Activated naive CD8-positive, alpha-beta T cell treated with anti-CD3 and anti-CD28 coated beads, Interleukin-2, amount 10 ng/mL, durations not matched to agents 7 days and 5 days (primary cell): ENCODE measurements at places on chromosomes 7 and 10. TPM values are rescaled to one million over a fixed set of nuclear protein-coding genes. Genes with fewer than 3 reads are reported as not detected.

Gene FGFBP3
- total RNA-seq, result 2.9 TPM

DNA sequence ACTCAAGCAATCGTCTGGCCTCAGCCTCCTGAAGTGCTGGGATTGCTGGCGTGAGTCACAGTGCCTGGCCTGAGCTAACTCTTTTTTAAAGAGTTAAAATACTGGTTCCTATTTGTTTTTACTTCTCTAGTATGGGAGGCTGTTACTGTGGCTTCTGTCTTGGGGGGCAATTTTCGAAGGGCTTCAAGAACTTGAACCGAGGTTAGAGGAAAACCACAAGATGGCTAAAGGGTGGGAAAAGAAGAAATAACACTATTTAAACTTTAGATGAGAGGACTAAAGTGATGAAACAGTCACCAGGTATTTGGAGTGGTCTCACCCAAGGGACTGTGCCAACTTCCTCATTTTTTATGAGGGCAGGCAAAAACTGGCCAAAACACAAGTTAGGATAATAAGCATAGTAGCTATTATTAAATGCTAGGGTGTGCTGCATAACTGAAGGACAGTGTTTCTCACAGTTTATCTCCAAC is 17.8 kb downstream of the MET start:
- peaks cover 6% of the 10 kb centered on the region for H3K27me3 ChIP-seq
- no peak overlapping the region for H3K27ac ChIP-seq
- no peak overlapping the region for H3K4me3 ChIP-seq
- no peaks in the 10 kb centered on the region for H3K4me1 ChIP-seq
- no peaks in the 10 kb centered on the region for H3K36me3 ChIP-seq

DNA sequence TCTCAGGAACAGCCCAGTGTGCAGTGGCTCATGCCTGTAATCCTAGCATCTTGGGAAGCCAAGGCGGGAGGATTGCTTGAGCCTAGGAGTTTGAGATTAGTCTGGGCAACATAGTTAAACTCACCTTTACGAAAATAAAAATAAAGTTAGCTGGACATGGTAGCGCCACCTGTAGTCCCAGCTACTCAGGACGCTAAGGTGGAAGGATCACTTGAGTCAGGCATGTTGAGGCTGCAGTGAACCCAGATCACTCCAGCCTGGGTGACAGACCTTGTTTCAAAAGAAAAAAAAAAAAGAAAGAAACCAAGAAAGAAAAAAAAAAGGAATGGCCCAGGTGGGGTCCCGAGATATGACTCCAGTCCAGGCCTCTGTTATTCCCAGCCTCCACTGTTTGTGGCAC is 96.6 kb downstream of the SLC25A13 start:
- peaks cover 10% of the 10 kb centered on the region for H3K36me3 ChIP-seq
- no peaks in the 10 kb centered on the region for H3K27me3 ChIP-seq
- no peak for DNase-seq
- no peak overlapping the region for H3K27ac ChIP-seq

- no peak for DNase-seq
- H3K27ac ChIP-seq, result no peak overlapping the region
- H3K27me3 ChIP-seq, result no peaks in the 10 kb centered on the region
- no peak overlapping the region for H3K4me3 ChIP-seq
- no peaks in the 10 kb centered on the region for H3K4me1 ChIP-seq
Observed at GRCh38 chr7:118657391-118658005, 433.0 kb downstream of the ANKRD7 start.

- H3K36me3 ChIP-seq, result peaks cover 5% of the 10 kb centered on the region
- no peak overlapping the region for H3K4me3 ChIP-seq
- H3K4me1 ChIP-seq, result no peaks in the 10 kb centered on the region
Observed at GRCh38 chr10:97003151-97003803, 171.2 kb downstream of the LCOR start.

DNA sequence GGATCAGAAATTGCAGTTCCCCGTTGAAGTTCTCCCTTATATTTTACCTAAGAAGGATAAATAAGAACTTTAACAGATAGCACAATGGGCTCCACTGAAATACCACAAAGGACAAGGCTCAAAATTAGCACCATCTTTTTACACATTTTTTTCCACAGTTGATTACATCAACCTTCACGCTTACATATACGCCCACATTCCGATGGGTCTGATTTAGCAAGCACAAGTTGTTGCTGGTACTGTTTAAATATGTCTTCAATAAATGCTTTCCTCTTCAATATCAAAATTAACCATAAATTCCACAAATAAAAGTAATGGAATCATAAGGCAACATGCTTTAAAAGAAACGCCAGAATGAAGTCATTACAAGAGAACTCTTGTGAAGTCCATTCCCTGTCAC is 79.5 kb downstream of the NEBL start:
- H3K4me3 ChIP-seq, result no peak overlapping the region
- no peaks in the 10 kb centered on the region for H3K27me3 ChIP-seq
- no peak overlapping the region for H3K27ac ChIP-seq
- DNase-seq, result no peak
- no peaks in the 10 kb centered on the region for H3K36me3 ChIP-seq
